ENCODE measurements at places on chromosomes 2 and 18.

- DNase-seq = no peak
Measured at GRCh38 chr2:47867205-47867604, 39.1 kb downstream of the FBXO11 start.

DNA sequence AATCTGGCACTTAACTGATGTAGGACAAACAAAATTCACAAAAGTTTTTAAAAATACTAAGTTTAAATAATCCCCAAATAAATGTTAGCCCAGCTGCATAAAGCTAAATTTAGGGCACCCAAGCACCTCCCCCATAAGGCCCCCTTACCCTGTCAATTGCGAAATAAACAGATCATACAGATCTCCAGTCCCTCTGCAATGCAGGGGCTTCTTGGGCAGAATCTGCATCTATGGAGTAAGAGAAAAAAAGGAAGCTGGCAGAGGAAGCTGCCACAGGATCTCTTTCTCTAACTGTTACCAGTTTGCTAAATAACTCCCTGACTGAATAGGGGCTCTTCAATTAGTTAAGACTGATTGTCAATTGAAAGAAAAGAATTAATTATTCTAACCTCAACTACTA is 117.7 kb downstream of the MEMO1 start:
- DNase-seq = no peak

DNA sequence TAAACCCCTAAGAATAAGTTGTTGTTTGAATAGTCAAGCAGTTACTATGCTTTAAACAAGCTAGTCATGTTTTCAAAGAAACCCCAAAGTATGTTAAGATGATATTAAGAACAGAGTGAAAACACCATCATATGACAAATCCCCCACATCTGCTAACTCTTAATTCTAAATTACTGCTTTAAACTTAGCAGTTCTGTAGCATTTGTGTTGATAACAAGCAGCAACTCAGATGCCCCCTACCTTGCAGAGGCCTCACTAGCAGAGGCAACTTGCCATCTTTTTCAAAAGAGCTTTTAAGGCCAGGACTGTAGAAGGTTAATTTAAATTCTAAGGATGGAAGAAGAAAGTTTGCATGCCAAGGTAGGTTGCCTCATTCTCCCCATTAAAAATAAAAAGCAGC is 376.2 kb downstream of the SETBP1 start:
- DNase-seq = no peak

DNA sequence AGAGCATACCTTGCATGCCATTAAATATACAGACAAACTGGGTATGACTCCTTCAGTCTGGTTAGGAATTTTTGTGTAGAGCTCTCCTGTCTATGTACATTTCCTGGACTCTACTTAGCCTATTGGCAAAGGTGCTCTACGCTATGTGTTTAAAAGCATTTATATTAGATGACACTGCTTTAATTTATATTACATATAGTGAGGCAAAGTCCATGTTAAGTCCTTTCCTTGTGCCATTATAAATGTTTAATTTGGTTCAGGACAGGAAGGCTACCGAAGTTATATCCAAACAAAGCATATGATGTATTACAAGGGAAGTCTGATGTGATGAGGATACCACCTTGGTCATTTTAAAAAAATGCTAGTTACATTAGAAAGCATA is 117.4 kb upstream of the RAB27B start:
- no peak for DNase-seq

DNA sequence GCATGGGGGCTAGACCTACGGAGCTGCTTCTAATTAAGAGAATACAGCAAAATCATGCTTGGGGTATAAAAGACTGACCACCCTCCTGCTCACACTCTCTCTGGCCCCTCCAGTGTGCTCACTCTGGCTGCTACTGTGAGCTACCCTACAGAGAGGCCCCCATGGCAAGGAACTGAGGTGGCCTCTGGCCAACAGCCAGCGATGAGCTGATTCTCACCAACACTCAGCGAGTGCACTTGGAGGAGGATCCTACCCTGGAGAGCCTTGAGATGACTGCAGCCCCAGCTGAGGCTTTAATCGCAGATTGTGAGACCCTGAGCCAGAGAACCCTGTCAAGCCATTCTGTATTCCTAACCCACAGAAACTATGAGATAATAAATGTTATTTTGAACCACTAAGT is 88.2 kb downstream of the GFPT1 start:
- no peak for DNase-seq

Data from CD4-positive, alpha-beta T cell treated with Interferon alpha-2 for 1 hour (primary cell).